ENCODE measurements at places on chromosomes 1 and 21.

DNA sequence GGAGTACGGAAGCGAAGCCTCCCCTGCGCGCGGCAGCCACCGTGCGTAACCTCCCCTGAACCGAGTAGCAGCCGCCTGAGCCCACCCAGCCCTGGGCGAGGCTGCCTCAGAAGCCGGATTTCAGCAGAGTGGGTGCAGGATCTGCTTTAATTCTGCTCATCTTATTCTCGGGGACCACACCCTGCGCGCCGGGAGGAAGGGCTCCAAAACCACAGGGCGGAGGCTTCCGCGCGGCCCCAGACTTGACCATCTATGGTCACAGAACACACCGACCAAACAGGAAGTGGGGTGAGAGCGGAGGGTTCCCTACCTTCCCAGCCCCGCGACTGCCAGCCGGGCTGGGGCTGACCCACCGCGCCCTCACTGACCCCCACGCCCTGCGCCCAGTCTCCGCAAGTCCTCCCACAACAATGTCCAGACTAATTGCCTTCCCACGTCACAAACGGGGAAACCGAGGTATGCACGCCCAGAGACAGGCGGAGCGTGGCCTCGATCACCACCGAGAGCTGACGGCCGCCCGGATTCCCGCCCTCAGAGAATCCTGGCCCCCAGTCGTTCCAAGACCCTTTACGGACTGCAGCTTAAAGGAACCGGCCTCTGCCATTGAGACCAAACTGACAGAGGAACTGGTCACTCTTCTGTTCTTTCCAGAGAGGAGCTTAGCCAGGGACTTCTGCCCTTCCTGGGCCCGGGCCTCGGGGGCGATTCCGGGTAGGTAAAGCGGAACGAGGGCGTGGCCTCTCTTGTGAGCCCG lies 595 bp upstream of the CAP1 start:
- DNase-seq, result no peak

- DNase-seq, result no peak
Observed at GRCh38 chr21:44802396-44803153, 955 bp upstream of the UBE2G2 start.

DNA sequence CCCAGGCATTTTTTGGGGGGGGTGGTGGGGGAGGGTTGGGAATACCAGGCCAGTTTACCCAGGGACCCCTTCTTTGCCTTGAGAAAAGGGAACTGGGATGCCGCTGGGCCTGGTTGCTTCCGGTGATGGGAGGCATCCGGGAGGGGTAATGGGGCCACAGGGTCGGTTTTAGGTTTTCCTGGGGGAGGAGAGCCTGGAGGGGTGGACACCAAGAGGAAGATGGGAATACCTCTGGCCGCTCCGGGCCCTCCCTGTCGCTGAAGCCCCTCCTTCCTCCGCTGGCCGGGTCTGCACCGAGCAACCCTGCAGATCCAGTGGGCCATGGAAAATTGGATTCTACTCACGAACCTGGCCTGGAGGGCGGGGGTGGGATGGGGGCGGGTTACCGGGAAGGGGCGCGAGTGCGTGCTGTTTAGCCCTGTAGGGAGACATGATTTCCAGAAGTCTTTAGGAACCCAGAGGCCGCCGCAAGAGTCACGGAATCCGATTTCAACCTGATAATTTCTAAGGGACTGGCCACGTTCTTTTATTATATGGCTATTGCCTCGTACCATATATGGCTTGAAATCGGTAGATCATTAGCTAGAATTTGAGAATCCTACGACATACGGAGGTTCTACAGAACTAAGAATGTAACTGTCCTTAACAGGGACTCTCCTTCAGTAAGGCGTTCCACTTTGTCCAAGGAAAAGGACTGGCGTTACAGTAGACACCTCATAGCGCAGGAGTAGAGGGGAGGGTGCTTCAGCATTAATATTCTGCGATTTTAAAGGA lies 749 bp downstream of the AKIRIN1 start:
- DNase-seq, result peak; percentile 23

- no peak for DNase-seq
Observed at GRCh38 chr1:59198564-59198963, 98.3 kb upstream of the FGGY start.

GRCh38 chr1:246794828-246795671 lies 70.8 kb downstream of the SCCPDH start:
- DNase-seq, result no peak

DNA sequence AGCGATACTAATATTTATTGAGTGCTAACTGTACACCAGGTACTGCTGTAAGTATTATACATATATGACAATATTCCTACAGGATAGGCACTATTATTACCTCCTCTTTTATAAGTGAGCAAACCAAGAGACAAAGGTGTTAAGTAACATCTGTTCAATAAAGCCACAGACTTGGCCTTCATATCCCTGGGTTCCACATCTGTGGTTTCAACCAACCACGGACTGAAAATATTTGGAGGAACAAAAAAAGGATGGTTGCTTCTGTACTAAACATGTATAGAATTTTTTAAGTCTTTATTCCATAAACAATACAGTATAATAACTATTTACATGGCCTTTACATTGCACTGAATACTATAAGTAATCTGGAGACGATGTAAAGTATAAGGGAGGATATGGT lies 95.1 kb downstream of the RERE start:
- DNase-seq, result no peak

DNA sequence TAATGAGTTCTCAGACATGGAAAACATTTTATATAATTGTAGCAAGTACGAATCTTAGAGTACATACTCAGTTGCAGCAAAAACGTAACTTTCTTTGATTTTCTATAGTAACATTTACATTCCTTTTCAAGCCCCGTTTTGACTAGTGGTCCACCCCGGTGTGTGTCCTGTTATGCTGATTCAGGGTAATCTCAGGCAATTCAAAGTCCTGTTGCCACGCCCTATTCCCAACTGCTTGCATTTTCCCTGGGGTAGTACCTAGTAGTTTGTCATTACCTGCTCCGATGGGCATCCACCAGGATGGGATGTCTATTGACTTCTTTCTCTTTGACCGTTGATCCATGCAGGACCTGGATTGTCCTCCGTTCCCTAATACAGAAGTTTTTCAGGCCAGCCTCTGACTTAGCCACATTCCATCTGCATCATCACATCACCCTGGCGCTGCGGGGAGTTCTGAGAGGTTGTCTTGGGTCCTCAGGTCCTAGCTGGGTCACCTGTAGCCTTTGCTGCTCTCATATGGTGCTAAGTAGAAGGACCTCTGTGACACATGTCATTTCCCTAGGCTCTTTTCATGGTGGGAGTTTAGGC lies 15.0 kb upstream of the FCAMR start:
- DNase-seq, result no peak

DNA sequence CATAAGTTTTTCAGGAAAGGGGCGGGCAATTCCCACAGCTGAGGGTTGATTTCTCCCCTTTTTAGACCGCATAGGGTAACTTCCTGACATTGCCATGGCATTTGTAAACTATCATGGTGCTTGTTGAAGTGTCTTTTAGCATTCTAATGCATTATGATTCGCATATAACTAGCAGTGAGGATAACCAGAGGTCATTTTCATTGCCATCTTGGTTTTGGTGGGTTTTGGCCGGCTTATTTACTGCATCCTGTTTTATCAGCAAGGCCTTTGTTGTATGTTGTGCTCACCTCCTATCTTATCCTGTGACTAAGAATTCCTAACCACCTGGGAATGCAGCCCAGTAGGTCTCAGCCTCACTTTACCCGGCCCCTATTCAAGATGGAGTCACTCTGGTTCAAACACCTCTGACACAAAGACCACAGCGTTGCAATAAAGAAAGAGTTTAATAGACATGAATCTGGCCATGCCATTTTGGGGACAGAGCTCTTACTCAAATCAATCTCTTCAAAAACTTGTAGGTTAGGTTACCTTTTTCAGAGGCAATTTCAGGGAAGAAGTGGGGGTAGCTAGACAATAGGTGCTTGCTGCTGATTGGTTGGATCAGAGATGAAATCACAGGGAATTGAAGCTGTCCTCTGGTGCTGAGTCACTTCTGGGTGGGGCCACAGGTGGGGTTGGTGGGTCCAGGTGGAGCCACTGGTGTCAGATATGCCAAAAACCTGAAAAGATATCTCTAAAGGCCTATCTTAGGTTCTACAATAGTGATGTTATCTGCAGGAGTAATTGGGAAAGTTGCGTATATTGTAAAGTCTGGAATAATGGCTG lies 23.3 kb downstream of the TBX19 start:
- DNase-seq, result no peak

GRCh38 chr1:5711956-5712645 lies 280.1 kb downstream of the NPHP4 start:
- no peak for DNase-seq

GRCh38 chr21:33069243-33069642 lies 698 bp upstream of the OLIG1 start:
- no peak for DNase-seq

DNA sequence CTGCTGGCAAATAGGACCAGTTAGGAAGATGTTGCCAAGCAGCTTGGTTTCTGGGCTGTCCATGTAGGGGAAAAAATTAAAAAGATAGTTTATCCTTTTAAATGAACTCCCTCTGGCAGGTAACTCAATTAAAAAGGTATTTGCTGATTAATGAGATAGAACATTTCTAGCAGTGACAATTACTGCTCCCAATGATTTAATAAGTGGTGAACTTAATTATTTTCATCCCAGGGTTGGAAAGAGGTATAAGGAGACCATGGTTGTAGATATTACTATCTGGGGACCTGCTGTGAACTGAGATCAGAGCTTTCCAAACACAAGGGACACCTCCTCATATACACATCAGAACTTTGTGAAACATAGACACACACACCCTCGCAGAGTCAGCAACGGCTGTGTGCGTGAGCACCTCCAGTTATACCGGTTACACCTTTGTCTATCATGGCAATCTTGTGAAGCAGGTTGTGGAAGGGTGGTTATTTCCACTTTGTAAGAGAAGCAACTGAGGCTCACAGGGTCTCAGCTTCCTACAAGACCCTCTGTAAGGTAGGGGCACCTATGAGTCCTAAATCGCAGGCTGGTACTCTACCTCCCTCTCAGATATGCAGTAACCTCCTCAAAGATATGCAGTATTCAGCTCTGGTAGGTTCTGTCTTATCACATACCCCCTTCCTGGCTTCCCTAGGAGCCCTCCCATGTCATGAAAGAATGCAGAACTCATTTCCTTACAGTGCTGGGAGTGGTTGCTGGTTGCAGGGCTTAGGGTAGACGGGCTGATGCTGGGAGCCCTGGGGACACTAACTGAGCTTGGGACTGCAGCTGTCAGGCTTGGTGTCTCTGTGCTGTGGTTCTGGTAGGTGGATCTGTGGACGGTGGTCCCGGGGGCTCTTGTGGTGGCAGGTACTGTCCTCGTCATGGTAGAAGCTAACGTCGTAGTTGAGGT lies 18.5 kb upstream of the MAGOH start:
- DNase-seq, result no peak

DNA sequence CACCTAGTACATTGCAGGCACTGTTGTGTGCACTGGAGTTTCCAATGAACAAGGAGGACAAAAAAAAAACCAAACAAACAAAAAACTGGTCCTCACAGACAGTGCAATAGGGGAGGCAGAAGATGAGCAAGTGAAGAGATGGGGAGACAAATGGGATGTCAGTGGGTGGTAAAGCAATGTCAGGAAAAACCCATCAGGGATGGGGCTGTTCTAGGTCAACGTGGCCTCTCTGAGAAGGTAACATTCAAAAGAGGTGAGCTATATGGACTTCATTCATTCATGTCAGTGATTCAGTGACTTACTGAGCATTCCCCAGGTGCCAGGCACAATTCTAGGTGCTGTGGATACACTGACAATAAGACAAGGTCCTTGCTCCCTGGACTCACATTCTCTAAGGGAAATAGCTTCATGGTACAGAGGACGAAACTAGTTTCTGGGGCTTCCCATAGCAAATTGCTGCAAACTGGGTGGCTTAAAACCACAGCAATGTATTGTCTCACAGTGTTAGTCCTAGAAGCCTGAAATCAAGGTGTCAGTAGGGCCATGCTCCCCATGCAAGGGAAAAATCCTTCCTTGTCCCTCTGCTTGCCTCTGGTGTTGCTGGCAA lies 140.5 kb upstream of the KLHDC7A start:
- no peak for DNase-seq

DNA sequence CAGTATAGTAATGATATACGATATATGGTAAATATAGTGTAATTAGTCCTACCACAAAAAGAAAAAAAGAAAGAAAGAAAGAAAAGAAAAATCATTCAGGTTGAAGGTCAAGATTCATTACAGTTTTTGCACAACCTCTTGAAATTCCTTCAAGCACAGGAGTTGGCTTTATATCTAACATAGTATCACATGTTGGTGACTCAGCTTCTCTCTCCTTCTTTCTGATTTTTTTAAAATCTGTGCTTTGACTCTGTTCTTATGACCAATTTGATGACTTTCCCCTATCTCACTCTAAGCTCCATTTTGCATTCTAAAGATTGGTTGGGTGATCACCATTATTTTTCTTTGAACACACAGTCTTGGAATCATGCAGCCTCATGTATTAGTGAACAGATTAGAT lies 148.2 kb upstream of the COL11A1 start:
- DNase-seq, result no peak

- no peak for DNase-seq
Observed at GRCh38 chr21:37273440-37273839, 6.3 kb upstream of the VPS26C start.

DNA sequence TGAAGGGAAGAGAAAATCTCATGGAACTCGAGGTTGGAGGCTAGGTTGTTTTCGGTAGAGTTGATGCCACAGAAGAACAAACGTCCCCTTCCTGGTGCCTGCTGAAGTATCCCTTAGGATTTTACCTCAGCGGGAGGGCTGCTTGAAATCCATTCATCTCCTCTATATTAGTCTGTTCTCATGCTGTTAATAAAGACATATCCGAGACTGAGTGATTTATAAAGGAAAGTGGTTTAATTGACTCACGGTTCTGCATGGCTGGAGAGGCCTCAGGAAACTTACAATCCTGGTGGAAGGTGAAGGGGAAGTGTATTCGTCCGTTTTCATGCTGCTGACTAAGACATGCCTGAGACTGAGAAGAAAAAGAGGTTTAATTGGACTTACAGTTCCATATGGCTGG lies 413.5 kb downstream of the NPHP4 start:
- no peak for DNase-seq

DNA sequence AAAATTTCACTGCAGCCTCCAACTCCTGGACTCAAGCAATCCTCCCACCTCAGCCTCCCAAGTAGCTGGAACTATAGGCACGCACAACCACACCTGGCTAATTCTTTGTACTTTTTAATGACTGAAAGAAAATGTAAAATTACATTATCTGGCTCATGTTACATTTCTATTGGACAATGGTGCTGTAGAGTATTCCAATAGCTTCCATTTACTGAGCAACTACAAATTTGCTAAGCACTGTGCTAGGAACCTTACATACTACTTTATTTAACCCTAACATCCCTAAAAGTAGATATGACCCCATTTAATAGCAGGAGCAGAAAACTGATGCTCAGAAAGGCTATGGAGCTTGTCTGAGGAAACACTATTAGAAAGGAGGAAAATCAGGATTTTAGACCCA lies 19.7 kb downstream of the SDE2 start:
- no peak for DNase-seq

DNA sequence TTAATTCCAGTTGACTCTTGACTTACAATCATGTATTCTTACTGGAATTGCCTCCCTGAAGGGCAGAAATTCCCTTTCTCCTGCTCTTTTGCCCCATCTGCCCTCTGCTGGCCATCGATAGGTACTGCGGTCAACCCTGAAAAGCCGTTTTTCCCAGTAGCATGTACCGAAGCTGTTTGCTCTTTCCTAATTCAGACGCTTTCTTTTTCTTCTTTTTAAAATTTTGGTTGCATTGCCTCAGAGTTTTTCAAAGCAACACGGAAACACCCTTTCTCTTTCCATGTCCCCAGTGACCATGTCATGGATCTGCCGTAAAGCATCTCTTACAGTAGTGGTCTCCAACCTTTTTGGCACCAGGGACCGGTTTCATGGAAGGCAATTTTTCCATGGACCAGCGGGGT lies 164.2 kb upstream of the C1orf21 start:
- DNase-seq, result peak; percentile 63

- no peak for DNase-seq
Observed at GRCh38 chr1:16173447-16174260, 17.8 kb upstream of the EPHA2 start.
